D721Med (cell line): ENCODE measurements at places on chromosomes 12 and 14.

- no peak for DNase-seq
Observed at GRCh38 chr14:81386290-81386745, 13.8 kb downstream of the STON2 start.

GRCh38 chr12:6927379-6928021, at the start of gene ATN1:
TSS of gene ATN1 (plus strand) at chr12:6927959. CDS start at chr12:6934002, 6,043 bp downstream.
- DNase-seq: peak; percentile 66

- no peak for DNase-seq
Observed at GRCh38 chr12:108888031-108888430, 8.1 kb downstream of the DAO start.

- no peak for DNase-seq
Observed at GRCh38 chr12:7868391-7868790, 4.3 kb downstream of the SLC2A14 start.

DNA sequence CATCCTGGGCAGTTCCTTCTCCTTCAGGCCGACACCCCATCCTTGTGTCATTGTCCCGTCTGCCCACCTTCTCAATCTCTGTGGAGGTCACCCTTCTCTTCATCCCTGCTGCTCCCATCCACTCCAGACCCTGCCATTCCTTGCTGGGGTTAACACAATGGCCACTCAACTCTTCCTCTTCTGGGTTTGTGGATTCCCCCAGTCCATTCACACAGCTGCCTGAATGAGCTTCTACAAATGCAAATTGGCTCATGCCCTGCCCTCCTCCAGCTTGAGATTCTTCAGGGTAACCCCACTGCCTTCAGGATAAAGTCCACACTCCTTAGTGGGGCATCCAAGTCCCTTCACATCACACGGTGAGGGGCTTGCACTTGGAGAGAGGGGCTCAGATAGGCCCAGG, 17.2 kb upstream of the PRMT8 start:
- no peak for DNase-seq
